PC-9 (cell line): ENCODE measurements at places on chromosomes 11 and 22. TPM values are rescaled to one million over a fixed set of nuclear protein-coding genes. Genes with fewer than 3 reads are reported as not detected.

GRCh38 chr11:131412061-131412460, 41.6 kb downstream of the NTM start:
- no peak for DNase-seq

- no peak for DNase-seq
These were observed 5.5 kb downstream of the B3GAT1 start for GRCh38 chr11:134406264-134407185.

DNA sequence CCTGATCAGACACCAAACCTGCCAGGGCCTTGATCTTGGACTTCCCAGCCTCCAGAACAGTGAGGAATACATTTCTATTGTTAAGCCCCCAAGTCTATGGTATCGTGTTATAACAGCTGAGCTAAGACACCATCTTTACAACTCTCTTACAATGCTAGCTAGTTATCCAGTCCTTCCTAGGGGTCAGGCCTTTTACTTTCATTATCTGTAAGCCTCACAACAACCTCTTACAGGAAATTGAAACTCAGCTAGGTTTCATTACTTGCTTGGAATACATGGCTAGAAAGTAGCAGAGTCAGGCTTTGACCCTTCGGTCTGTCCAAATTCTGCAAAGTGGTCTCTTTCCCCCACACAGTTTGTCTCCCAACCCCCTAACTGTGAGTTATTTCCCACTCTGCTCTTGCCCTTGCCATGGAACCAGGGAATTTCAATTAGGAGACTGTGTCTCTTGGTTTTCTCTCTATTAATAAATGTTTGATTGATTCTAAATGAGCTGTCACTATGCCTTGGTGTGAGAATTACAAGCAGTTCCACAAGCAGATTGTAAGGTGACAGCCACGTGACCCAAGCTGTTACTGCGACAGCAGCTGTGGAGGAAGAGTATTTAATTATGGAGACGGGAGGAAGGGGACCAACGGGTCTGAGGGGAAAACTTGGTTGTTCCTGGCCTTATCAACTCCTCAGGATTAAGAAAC, 38.4 kb upstream of the CLMP start:
- DNase-seq, result no peak

GRCh38 chr11:74689666-74690065, 41.6 kb downstream of the CHRDL2 start:
- no peak for DNase-seq

- no peak for DNase-seq
These were observed 173.3 kb downstream of the PGR start for GRCh38 chr11:100956351-100956750.

GRCh38 chr11:11028017-11028692, 170.3 kb upstream of the ZBED5 start:
- DNase-seq, result no peak

- DNase-seq, result no peak
These were observed at the start of gene SOX6 for GRCh38 chr11:16356057-16356760. TSS of gene SOX6 (minus strand) at chr11:16356546. CDS start at chr11:16341248, 15,298 bp downstream.

DNA sequence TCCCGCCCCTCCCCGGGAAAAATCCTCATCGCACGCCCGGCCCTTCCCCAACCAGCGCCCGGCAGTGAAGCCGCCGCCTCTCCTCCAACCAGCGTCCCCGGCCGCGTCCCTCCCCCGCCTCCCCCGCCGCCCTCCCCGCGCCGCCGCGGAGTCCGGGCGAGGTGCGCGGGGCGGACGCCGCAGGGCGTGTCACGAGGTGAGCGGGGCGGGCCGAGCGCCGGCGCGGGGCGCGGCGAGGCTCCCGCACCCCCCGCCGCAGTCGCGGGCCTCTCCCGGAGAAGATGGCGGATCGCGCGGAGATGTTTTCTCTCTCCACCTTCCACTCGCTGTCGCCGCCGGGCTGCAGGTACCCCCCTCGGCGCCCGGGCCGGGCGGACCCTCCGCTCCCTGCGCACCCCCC, at the start of gene MAPK8IP2:
TSS of gene MAPK8IP2 (plus strand) at position 256 of the 400 bp plus-strand sequence. CDS start at position 282, 26 bp downstream.
- no peak for DNase-seq

DNA sequence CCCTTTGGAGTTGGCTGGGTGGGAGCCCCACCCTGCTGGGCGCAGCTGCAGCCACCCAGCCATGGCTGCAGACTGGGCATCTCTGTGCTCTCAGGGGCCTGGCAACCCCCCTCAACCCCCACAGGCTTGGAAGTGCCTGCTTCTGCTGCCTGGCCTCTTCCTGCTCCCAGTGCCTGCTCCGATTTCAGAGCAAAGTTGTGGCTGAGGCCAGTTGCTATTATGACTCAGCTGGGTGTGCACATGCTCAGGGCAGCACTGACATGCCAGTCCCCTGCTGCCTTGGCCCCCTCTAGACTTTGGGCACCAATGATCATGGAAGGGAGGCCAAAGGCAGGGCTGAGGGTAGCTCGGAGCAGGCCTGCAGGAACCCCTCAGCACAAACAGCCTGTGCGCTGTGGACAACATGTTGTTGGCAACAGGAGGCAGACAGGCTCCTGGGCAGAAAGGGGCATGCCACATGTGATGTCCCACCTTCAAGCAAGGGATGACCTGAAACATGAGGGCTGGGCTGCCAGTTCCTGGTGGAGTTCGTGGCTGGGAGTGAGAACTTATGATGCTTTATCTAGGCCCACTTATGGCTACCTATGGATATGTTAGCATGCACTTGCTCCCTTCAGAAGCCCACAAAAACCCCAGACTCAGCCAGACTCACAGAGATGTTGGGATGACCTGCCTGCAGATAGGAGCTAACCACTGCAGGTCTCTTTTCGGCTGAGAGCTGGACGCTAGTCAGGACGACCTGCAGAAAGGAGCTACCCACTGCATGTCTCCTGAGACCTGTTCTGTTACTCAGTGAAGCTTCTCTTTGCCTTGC, 96.4 kb upstream of the AMOTL1 start:
- no peak for DNase-seq

- no peak for DNase-seq
These were observed 28.4 kb upstream of the PANX1 start for GRCh38 chr11:94100253-94100652.

GRCh38 chr11:117814766-117815261, 9.7 kb downstream of the FXYD2 start:
- no peak for DNase-seq

DNA sequence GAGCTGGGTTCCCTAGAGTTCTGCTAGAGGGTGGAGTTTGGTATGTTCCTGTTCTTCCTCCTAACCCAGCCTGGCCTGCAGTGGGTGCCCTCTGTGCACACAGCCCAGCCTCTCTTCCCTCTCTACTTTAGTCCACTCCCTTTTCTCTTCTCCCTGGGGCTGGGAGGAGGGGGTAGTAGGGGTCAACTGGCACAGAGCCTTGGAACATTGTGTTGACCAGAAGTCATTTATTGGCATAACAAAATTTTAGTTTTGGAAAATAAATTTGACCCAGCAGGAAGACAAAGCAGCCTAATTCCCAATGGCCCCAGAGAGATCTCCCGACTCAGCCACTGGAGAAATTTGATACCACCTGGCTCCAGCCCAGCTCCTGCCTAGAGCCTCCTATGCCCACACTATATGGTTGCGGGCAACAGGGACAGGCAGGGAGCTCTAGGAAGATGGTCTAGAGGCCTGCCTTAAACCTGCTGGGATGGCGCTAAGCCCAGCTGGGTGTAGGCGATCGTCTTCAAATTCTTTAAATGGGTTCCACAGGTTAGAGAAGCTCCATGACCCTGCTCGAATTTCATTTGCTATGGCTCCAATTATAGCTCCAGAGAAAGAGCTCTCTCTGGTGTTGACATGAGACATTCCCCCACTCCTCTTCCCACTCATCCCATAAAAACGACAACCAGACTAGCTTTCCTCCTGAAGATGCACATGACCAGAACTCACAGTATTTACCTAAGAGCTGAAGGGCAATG, 9.9 kb downstream of the PCSK7 start:
- peak; percentile 40 for DNase-seq

GRCh38 chr11:94676814-94677213, 91.3 kb upstream of the AMOTL1 start:
- no peak for DNase-seq

DNA sequence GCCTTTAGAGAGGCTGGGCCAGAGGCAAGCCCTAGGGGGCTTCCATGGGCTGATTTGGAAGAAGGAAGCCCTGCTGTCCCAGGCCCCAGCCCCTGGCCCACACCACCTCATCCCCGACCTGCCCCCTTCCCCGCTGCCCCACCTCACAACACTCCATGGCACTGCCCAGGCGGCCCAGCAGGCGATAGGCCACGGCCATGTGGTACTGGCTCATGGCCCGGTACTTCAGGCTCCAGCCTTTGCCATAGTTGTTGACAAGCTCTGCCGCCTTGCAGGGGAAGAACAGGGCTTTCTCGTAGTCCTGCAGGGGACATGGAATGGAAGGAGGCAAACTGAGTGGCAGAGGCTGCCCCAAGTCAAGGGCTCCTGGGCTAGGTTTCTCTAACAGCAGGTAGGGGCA, 6.4 kb downstream of the RAPSN start:
- DNase-seq, result no peak

GRCh38 chr11:36201411-36201810, 87.8 kb downstream of the COMMD9 start:
- no peak for DNase-seq

DNA sequence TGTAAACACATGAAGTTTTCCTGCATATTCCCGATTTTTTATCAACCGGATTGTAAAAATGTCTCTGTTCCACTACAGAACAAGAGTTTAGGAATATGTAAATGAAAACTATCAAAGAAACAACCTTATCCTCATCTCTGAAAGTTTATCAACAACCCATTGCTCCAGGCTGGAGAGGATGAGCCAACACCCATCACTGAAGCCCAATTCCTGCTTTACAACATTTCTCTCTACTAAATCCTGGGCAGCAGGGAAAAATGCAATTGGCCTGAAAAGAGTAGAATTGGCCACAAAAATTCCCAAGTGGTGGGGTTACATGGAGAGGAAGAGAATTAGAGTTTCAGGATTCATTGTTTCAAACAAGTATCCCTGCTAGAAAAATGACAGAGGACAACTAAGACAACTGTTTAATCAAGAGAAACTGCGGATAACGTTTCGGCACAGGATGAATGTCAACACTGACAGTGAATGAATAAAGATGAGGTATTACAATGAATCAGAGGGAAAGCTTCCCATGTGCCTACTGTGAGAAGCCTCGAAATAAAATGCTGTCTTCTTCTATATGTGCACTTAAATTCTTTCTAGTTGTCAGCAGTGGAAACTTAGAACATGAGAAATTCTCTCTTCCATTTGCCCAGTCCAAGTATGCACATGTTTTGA, 317.3 kb upstream of the ANO3 start:
- no peak for DNase-seq

DNA sequence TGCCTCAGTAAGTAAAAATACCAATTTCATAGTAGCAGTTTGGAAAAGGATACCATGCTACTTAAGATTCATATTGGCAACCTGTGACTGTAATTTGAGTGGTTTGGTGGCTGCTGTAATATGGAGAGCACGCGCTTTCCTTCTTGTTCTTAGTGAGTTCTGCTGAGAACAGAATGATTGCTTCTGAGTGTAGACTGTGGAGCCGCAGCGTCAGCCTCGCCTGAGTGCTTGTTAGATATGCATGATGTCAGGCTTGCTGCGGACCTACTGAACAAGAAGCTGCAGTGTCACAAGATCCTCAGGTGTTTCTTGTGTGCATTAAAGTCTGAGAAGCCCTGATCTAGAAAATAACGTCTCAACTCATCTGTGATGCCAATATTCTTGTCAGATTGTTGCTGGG, 143.2 kb downstream of the ARHGAP42 start:
- DNase-seq, result no peak

GRCh38 chr11:128458321-128458720, 129.0 kb downstream of the ETS1 start:
- DNase-seq, result no peak

GRCh38 chr11:64226507-64227051, 505 bp downstream of the NUDT22 start:
- DNase-seq, result peak; percentile 63

GRCh38 chr22:44293876-44294275, 18.9 kb downstream of the SHISAL1 start:
- DNase-seq, result no peak

The ATG2A gene
- total RNA-seq, result 48.2 and 53.2 TPM in 2 replicates

The APOL5 gene
- not detected in 2 replicates for total RNA-seq

The MUC5AC gene
- 0.09 and 0.25 TPM in 2 replicates for total RNA-seq

The CHRM1 gene
- not detected in 2 replicates for total RNA-seq

The GDPD4 gene
- total RNA-seq, result not detected in 2 replicates

The GSTT2B gene
- total RNA-seq, result 0.50 TPM in 1 of 2 replicates, not detected in the other

The TRIM29 gene
- 208 and 293 TPM in 2 replicates for total RNA-seq

The JAML gene
- total RNA-seq, result not detected in 2 replicates

The CASP4 gene
- total RNA-seq, result 57.5 and 82.2 TPM in 2 replicates

The OR5A1 gene
- total RNA-seq, result not detected in 2 replicates
